ENCODE measurements at places on chromosomes 7 and 10. TPM values are rescaled to one million over a fixed set of nuclear protein-coding genes. Genes with fewer than 3 reads are reported as not detected.

DNA sequence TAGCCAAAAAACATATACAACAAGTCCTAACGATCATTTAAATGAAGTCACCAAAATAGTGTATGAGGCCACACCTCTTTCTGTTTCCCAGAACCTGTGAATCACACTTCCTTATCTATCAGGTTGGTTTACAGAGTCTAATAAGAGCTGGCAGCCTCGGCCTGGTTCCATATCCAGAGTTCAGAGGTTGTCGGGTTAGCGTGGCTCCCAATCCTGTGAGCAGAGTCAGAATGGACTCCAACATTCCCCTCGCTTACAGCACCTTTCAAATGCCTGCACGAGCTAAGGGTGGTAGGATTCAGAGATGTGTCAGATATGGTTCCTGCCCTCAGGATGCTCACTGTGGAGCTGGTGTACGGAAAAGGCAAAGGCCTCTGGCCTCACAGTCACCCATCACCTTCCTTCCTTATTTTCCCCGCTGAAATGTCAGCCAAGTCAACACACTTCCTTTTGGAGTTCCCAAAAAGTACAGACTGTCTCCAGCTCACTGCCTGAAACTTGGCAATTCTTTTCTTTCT, 6.0 kb downstream of the IL15RA start:
- H3K4me1 ChIP-seq, result peaks cover 16% of the 10 kb centered on the region
- H3K4me3 ChIP-seq, result no peak overlapping the region
- H3K36me3 ChIP-seq, result no peaks in the 10 kb centered on the region
- no peaks in the 10 kb centered on the region for H3K27me3 ChIP-seq
- H3K27ac ChIP-seq, result peak overlapping the region; percentile 82

Gene C10orf105
- not detected for total RNA-seq

- H3K4me1 ChIP-seq, result no peaks in the 10 kb centered on the region
- H3K36me3 ChIP-seq, result no peaks in the 10 kb centered on the region
- no peak overlapping the region for H3K27ac ChIP-seq
- peak; percentile 32 for DNase-seq
- no peaks in the 10 kb centered on the region for H3K27me3 ChIP-seq
These were observed 52.2 kb downstream of the GPR158 start for GRCh38 chr10:25226775-25227682.

DNA sequence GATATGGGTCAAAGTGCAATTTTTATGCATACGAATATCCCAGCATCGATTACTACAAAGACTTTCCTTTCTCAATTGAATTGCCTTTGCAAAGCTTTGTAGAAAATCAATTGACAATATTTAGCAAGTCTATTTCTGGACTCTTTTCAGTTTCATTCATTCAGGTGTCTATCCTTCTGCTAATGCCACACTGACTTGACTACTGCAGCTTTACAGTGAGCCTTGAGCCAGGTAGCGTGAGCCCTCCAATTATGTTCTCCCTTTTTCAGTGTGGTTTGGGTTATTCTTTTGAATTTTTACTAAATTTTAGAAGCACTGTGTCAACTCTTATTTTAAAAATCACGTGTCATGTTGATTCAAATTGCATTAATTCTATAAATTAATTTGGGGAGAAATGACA, 19.5 kb upstream of the AKR1E2 start:
- no peaks in the 10 kb centered on the region for H3K36me3 ChIP-seq
- H3K4me3 ChIP-seq, result no peak overlapping the region
- no peaks in the 10 kb centered on the region for H3K4me1 ChIP-seq
- H3K27me3 ChIP-seq, result no peaks in the 10 kb centered on the region
- no peak overlapping the region for H3K27ac ChIP-seq

Gene FIGNL1
- total RNA-seq, result 19.0 TPM

DNA sequence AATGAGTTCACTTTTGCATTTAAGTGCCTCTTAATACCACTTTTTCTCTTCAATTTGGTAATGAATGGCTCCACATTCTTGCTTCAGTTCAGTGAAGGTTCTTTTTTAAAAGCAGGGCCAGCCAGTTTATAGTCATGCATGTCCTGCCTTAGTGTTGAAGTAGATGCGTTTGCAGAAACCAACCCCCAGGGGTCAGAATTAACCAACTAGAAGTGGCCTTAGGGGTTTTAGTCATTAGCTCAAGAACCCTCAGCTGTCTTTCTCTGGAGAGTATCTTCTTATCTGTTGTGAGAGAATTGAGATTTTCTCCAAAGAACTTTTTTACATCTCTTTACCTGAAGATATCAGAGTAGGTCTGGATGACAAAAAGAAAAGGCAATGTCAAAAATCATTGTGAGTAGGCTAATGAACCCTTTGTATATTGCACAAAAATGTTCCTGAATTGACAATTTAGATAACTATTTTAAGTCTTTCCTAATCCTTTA, 82.2 kb downstream of the PIK3CG start:
- no peaks in the 10 kb centered on the region for H3K36me3 ChIP-seq
- H3K27ac ChIP-seq, result no peak overlapping the region
- H3K4me3 ChIP-seq, result no peak overlapping the region
- no peaks in the 10 kb centered on the region for H3K27me3 ChIP-seq
- DNase-seq, result peak; percentile 49
- no peaks in the 10 kb centered on the region for H3K4me1 ChIP-seq

Measured in colonic mucosa (tissue), 4 donors.